ENCODE measurements at places on chromosomes 6 and 20.

DNA sequence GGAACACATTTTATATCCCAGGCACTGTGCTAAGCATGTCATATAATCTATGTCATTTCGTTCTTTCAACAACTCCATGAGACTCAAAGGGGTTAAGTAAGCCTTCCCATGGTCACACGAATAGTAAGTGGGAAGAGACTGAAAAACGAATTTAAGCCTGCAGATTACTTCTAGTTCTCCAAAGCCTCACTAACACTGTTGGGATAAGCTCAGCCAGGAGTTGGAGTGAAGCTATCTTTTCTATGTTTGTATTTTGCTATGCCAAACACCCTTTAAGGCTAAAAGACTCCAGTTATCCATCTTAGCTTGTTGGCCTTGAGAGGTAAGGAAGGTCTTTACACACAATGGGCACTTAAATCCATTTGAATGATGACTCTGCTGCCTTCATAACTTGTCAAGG lies 148.1 kb upstream of the UST start:
- DNase-seq: no peak

- DNase-seq: no peak
These were observed 34.2 kb downstream of the PKHD1 start for GRCh38 chr6:52053038-52053695.

DNA sequence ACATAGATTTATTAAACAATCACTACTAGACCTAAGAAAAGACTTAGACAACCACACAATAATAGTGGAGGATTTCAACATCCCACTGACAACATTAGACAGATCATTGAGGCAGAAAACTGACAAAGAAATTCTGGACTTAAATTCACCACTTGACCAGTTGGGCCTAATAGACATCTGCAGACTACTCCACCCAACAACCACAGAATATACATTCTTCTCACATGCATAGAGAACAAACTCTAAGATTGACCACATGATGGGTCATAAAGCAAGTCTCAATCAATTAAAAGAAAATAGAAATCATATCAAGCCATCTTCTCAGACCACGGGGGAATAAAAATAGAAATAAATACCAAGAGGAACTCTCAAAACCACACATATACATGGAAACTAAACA lies 136.7 kb upstream of the ARG1 start:
- DNase-seq: no peak

- no peak for DNase-seq
These were observed 83.3 kb downstream of the HIVEP2 start for GRCh38 chr6:142861711-142862110.

GRCh38 chr6:122799140-122799745 lies 10.2 kb downstream of the SMPDL3A start:
- no peak for DNase-seq

DNA sequence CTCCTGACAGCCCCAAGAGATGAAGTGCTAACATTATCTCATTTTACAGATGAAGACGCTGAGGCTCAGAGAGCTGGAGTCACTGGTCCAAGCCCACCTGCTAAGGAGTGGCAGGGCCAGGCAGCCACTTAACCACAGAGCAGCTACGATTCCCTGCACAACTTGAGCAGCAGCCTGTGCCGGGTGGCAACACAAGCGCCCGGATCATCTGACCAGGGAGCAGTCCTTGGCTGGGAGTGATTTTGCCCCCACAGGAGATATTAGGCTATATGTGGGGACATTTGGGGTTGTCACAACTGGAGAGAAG lies 93.2 kb upstream of the PTPN1 start:
- DNase-seq: no peak

DNA sequence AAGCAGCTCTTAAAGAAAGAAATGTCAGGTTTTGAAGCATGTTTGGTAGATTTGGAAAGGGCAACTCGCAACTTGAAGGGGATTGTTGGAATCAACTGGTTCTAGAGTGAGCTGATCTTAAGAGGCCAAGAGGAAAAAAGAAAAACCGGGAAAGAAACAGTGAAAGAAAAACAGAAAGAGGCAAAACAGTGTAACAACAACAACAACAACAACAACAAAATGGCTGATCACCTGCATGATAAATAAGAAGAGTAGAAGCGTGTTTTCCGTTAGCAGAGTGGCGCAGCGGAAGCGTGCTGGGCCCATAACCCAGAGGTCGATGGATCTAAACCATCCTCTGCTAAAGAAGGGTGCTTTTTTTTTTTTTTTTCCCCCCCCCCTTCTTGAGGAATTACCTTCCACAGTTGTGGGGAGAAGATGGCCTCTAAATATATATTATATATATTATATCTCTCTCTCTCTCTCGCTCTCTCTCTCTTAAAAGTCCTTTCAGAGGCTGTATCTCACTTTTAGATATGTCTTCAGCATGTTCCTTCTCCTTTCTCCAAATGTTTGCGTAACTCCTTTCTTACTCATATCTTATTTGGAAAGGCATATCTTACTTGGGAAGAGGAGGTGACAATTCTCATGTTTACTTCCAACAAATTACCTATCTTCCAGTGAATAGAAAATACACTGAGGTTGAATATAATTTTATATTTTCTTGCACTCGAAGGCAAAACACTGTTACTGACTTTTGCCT lies 134.4 kb downstream of the OR2B2 start:
- peak; percentile 71 for DNase-seq

DNA sequence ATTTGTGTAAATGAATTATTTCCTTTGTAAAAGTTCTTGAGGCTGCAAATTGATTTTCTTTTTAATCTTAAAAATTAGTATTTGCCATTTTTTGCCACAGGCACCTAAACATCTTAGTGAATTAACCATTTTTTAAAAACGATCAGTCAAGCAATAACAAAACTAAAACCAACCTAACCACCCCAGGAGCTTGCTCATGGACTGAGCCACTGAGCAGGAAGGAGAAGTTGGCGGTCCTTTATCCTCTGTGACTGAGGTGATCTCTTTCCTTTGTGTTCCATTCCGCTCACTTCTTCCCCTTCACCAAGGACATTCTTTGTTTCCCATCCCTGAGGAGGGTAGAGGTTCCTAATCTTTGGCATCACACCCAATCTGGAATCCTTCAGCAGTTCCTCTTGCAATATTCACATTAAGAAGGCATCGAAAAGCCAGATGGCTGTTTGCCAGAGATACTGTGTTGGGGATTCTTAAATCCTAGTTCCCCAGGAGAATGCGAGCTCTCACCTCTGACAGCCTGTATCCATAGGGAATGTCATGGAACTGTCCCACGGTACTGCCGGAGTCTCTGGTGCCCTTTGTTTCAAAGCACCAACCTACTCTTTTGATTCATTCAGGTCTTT lies 30.5 kb downstream of the RPRD1B start:
- no peak for DNase-seq

GRCh38 chr6:127515794-127516661 lies 3.1 kb downstream of the MTCL3 start:
- peak; percentile 85 for DNase-seq

- no peak for DNase-seq
These were observed 89.7 kb downstream of the SYNJ2 start for GRCh38 chr6:158071121-158072082.

- no peak for DNase-seq
These were observed 81.2 kb downstream of the DACT2 start for GRCh38 chr6:168238159-168238909.

- no peak for DNase-seq
These were observed 16.1 kb downstream of the LMBRD1 start for GRCh38 chr6:69780585-69781178.

DNA sequence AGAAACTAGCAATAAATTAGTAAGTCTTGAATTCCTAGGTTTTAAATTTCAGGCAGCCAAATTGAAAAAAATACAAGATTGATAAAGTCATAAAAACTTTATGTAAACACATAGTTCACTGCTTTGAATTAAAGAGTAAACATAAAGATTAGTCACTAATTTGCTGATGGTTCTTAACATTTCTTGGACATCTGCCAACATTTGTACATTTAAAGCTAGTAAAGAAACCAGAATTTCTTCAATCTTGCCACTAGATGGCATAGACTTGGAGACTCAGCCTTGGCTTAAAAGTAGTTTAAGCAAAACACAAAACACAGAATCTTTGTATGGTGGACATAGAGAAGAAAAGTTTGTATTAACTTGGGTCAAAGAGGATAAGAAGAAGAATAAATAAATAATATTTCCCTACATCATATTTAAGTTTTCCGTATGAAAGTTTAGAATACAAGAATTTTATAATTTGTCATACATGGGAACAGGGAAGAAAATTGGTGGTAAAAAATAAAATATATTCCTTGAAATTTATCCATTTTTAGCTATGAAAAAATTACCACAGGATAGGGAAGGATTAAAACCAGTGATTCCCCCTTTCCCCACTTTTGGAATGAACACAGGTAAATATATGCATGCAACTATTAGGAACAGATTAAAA lies 41.7 kb upstream of the FAM135A start:
- peak; percentile 54 for DNase-seq

GRCh38 chr20:57749131-57749690 lies 39.4 kb upstream of the PMEPA1 start:
- no peak for DNase-seq

- DNase-seq: no peak
These were observed 41.0 kb upstream of the SMIM8 start for GRCh38 chr6:87281426-87281825.

DNA sequence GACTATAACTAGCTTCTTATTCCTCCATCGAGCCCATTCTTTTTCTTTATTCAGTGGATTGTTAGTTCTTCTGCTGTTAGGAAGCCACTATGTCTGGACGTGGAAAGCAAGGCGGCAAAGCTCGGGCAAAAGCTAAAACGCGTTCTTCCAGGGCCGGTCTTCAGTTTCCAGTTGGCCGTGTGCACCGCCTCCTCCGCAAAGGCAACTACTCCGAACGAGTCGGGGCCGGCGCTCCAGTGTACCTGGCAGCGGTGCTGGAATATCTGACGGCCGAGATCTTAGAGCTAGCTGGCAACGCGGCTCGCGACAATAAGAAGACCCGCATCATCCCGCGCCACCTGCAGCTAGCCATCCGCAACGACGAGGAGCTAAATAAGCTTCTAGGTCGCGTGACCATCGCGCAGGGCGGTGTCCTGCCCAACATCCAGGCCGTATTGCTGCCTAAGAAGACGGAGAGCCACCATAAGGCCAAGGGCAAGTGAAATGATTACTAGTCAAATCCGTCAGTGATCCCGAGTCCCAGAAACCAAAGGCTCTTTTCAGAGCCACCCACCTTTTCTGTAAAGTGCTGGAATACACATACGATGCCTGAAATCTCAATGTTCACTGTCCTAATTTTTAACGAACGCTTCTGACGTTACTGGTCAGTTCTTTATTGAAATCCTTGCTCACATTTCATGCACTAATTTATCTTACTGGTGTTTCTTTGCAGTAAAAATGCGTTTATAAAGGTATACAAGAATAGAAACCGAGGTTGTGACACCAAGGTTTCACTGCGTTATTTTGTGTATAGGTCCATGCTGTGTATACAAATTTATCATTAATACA lies 129.9 kb downstream of the HFE start:
- DNase-seq: no peak

Data from NCI-H2227 treated with DMSO at 0.1 percent for 48 hours (cell line).